ENCODE measurements at places on chromosomes 16 and 17. TPM values are rescaled to one million over a fixed set of nuclear protein-coding genes. Genes with fewer than 3 reads are reported as not detected.

Gene IL17C
- not detected for total RNA-seq

Gene KRT15
- 2.9 TPM for total RNA-seq

Gene C16orf89
- total RNA-seq = under 0.01 TPM

Gene ARRB2
- total RNA-seq = 4.6 TPM

Gene STAC2
- total RNA-seq = not detected

Gene CDRT15L2
- total RNA-seq = not detected

Gene ZDHHC1
- total RNA-seq = 9.9 TPM

Gene NARF
- 33.1 TPM for total RNA-seq

Gene AHSP
- not detected for total RNA-seq

Gene CA5A
- total RNA-seq = not detected

Gene C1QTNF8
- not detected for total RNA-seq

Gene MRC2
- total RNA-seq = 311 TPM

Gene HOXB2
- 8.7 TPM for total RNA-seq

Gene SLFN14
- not detected for total RNA-seq

Gene MT1A
- total RNA-seq = 1.7 TPM

Gene CMTM2
- not detected for total RNA-seq

Gene PTGES3L
- total RNA-seq = not detected

Gene KRT24
- total RNA-seq = not detected

Gene SLC5A11
- not detected for total RNA-seq

Gene PYCARD
- total RNA-seq = 120 TPM

Gene CHD9NB
- 1.2 TPM for total RNA-seq

Gene TBC1D3I
- not detected for total RNA-seq

Gene LASP1
- 207 TPM for total RNA-seq

All from smooth muscle cell of trachea (primary cell).